OCI-LY7 (cell line): ENCODE measurements at places on chromosomes 7 and 10. TPM values are rescaled to one million over a fixed set of nuclear protein-coding genes. Genes with fewer than 3 reads are reported as not detected.

DNA sequence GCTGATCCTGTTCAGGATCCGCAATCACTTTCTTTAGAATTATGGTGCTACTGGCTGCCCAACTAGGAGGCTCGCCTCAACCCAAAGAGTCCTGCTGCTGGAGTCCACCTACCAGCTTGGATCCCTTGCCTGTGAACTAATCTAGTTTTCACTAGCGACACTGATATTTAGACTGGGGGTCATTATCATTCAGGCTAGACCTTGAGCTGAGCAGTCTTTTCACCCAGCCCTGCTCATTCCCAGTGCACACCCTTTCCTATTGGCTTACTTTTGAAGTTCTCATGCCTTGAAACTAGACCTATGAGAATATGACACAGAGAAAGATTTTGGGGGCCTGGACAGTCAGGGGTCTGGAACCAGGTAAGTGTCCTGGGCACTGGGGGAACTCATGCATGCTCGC lies 107.9 kb downstream of the TMEM178B start:
- DNase-seq = no peak

GRCh38 chr7:105934572-105935185 lies 28.4 kb upstream of the CDHR3 start:
- DNase-seq = peak; percentile 55

DNA sequence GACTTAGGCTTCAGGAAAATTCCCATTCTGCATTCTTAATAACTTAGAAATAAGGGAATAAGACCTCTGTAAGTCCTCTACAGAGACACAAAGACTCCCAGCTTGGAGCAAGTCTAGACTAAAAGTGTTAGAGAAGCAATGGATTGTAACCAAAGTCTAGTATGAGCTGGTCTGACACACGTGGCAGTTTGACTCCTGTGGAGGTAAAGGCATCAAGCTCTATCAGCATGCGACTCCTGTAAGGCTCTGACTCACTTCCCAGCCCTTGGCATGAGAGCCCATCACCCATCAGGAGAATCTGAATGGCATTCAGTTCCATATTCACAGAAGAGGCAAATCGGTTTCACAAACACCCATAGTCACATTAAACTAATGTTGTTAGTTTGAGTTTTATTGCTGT lies 4.4 kb upstream of the VSTM4 start:
- DNase-seq = no peak

DNA sequence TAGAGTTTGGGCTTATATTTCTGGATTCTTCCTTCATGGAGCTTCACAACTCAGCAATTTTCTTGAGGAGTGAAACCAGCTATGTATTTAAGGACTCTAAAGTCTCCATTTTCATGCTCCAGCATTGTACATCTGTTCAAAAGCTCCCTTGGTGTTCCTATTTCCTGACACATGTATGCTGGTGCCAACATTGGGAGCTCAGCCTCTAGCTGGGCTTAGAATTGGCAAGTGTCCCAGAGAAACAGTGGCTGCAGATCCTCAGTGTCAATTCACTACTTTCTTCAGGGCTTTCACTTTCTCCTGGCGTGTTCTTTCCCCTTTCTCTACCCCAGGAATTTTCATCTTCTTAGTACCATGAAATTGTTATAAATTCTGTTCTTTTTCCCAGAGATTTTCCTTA lies 103.1 kb downstream of the ZNF467 start:
- DNase-seq = no peak

JAZF1 gene
- 25.0 and 33.9 TPM in 2 replicates for total RNA-seq

TBX20 gene
- 6.0 and 7.6 TPM in 2 replicates for total RNA-seq

MRLN gene
- total RNA-seq = not detected in 2 replicates

- no peak for DNase-seq
Measured at GRCh38 chr10:70191161-70191971, 21.1 kb upstream of the SAR1A start.

DOCK4 gene
- 0.91 and 2.8 TPM in 2 replicates for total RNA-seq

- peak; percentile 3 for DNase-seq
Measured at GRCh38 chr7:158442260-158442659, 145.4 kb downstream of the PTPRN2 start.

DNA sequence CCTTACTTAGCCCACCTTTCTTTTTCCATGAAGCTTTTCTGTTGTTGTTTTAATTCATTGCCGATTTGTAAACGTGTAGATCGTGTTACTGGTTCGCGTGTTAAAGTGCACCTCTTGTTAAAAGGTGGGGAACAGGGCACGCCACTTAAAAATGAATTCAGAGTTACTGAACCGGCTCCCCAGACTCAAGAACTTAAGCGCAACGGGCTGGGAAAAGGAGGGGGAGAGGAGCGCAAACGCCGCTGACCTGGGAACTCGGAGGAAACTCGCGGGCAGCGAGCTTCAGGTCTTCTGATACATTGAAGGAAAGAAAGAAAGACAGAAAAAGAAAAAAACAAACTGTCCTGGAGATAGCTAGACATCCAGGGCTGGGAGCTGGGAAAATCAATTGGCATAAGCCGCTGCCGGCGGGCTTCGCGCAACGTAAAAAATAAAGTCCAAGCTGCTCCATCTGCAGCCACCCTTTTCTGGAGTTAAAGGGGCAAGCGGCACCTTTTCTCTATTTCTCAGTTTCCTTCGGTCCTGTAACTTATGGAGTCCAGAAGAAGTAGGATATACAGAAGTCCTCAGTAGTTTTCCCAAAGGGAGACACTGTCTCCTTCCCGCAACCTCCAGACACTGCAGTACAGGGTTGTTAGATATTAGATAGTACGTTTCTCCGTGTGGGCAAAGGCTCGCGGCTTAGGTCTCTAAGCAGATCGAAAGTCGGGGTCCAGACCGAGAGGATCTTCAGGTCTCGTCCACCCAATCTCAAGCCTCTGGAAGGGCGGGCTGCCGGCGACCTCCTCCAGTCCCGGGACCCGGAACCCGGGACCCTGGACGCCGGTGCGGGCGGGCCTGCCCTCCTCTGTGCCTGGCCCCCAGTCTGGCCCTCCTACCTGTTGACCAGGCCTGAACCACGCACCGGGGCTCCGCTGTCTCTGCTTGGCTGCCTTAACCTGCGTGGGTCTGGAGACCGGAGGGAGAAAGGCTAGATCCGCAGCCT lies 1.8 kb upstream of the DLX6 start:
- DNase-seq = no peak

LRRC18 gene
- not detected in 2 replicates for total RNA-seq
